ENCODE measurements at places on chromosomes 4 and X. TPM values are rescaled to one million over a fixed set of nuclear protein-coding genes. Genes with fewer than 3 reads are reported as not detected.

The ADGRA3 gene
- 32.2 TPM for total RNA-seq

The ETDB gene
- total RNA-seq = not detected

The CXorf49 gene
- total RNA-seq = not detected

The PNMA6F gene
- not detected for total RNA-seq

The USP38 gene
- 19.5 TPM for total RNA-seq

The RBM47 gene
- 0.11 TPM for total RNA-seq

The FRYL gene
- 54.8 TPM for total RNA-seq

The GPR34 gene
- not detected for total RNA-seq

The PLAC8 gene
- not detected for total RNA-seq

The TSPYL2 gene
- 26.2 TPM for total RNA-seq

The FGF16 gene
- total RNA-seq = not detected

The RASGEF1B gene
- 0.84 TPM for total RNA-seq

The F8A2 gene
- not detected for total RNA-seq

The FAM241A gene
- total RNA-seq = 0.19 TPM

The NPFFR2 gene
- not detected for total RNA-seq

The GSTCD gene
- 8.5 TPM for total RNA-seq

The MAOB gene
- total RNA-seq = not detected

The RS1 gene
- total RNA-seq = not detected

The RIBC1 gene
- 0.47 TPM for total RNA-seq

The TBC1D14 gene
- 31.0 TPM for total RNA-seq

All from osteocyte (in vitro differentiated cells).